ENCODE measurements at places on chromosomes 13 and 19. TPM values are rescaled to one million over a fixed set of nuclear protein-coding genes. Genes with fewer than 3 reads are reported as not detected.

DNA sequence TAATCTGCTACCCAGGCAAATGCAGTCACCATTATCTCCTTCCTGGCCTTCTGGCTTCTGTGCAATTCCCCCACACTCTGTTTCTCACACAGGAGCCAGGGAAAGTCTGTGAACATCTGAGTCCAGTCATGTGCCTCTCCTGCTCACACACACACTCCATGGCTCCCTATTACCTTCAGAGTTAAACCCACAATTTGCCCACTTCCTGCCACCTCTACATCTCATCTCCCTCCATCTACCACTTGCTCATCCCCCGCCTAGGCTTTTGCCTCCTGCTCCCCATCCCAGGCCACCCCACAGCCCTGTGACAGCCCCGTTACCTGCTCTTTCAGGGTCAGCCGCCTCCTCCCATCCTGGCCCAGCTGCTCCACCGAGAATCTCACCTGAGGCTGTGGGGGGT is 13.5 kb downstream of the IL12RB1 start:
- H3K27ac ChIP-seq: no peak overlapping the region
- H3K4me1 ChIP-seq: no peaks in the 10 kb centered on the region
- no peaks in the 10 kb centered on the region for H3K27me3 ChIP-seq
- DNase-seq: no peak
- no peak overlapping the region for H3K4me3 ChIP-seq
- no peaks in the 10 kb centered on the region for H3K36me3 ChIP-seq

DNA sequence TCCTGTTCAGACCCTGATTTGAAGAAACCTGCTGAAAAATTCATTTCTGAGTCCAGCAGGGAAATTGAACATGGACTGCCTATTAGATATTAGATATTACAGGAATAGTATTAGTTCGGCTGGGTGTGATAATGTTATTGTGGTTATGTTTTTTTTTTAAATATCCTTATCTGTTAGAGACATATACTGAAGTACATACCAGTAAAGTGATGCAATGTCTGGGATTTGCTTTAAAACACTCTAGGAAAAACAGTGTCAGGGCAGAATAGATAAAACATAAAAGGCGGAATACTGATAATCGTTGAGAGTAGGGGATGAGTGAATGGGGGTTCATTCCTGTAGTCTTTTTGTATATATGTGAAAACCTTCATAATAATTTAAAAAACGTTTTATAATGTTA is 28.7 kb upstream of the AMER2 start:
- no peak for DNase-seq
- H3K36me3 ChIP-seq: no peaks in the 10 kb centered on the region
- H3K4me3 ChIP-seq: no peak overlapping the region
- H3K4me1 ChIP-seq: no peaks in the 10 kb centered on the region

The ANKLE1 gene
- total RNA-seq: 3.1 TPM

The ANKRD24 gene
- 20.4 TPM for total RNA-seq

DNA sequence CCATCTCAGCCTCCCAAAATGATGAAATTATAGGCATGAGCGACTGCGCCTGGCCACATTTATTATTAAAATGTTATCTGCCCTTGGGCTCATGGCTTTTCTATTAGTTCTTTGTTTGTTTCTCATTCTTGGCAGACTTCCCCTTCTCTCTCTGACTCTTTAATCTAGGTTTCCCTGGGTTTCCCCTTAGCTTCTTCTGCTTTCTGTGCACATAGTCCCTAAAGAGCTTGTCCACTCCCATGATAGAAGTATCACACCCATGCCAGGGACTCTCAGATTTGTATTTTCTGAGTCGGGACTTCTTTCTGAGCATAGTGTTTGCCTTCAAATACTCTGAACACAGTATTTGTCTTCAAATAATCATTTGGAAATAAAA is 38.6 kb upstream of the ITM2B start:
- H3K4me3 ChIP-seq: no peak overlapping the region
- no peak overlapping the region for H3K27ac ChIP-seq
- peak; percentile 14 for DNase-seq
- H3K36me3 ChIP-seq: no peaks in the 10 kb centered on the region

- no peak overlapping the region for H3K27ac ChIP-seq
- H3K4me3 ChIP-seq: no peak overlapping the region
- no peaks in the 10 kb centered on the region for H3K36me3 ChIP-seq
- no peaks in the 10 kb centered on the region for H3K4me1 ChIP-seq
These were observed 17.8 kb downstream of the KCTD12 start for GRCh38 chr13:76868371-76868770.

GRCh38 chr13:41543664-41544300 is 86.4 kb downstream of the RGCC start:
- H3K27me3 ChIP-seq: no peaks in the 10 kb centered on the region
- no peak for DNase-seq
- H3K36me3 ChIP-seq: no peaks in the 10 kb centered on the region
- peaks cover 21% of the 10 kb centered on the region for H3K4me1 ChIP-seq
- H3K4me3 ChIP-seq: no peak overlapping the region

DNA sequence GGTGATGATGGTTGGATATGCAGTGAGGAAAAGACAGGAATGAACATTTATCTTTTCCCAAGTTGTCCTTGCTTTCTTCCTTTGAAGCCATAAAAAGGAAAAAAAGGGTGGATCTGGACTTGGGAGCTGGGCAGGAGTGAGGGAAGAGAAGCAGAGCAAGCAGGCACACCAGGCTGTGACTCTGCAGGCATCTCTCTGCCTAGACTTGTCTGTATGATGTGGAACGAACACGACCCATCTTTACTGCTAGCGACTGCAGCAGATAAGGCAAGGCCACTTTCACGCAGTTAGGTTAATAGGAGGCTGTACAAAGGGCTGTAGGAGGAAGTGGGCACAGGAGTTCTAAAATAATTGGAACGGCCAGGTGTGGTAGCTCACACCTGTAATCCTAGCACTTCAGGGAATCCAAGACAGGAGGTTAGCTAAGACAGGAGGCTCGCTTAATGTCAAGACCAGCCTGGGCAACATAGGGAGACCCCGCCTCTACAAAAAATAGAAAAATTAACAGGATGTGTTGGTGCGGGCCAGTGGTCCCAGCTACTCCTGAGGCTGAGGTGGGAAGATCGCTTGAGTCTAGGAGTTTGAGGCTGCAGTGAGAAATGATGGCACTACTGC is 961 bp upstream of the URI1 start:
- no peak overlapping the region for H3K4me3 ChIP-seq
- no peaks in the 10 kb centered on the region for H3K36me3 ChIP-seq
- no peak overlapping the region for H3K27ac ChIP-seq
- no peaks in the 10 kb centered on the region for H3K27me3 ChIP-seq

DNA sequence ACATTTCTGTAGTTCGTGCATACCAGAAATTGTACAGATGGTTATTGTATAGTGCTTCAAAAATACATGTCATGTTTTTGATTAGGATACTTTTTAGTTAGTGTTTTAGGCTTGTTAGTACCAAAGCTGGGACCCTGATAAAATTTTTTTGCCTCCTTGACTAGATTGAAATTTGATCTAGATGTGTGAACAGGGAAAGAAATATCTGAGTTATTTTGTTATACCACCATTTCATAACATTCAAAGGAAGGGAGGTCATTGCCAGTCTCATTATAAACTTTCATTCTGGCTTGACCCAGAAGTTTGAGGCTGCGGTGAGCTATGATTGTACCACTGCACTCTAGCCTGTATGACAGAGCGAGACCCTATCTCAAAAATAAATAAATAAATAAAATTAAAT is 9.0 kb downstream of the LMO7 start:
- H3K36me3 ChIP-seq: no peaks in the 10 kb centered on the region
- H3K4me1 ChIP-seq: no peaks in the 10 kb centered on the region
- no peak overlapping the region for H3K4me3 ChIP-seq
- H3K27me3 ChIP-seq: no peaks in the 10 kb centered on the region
- no peak overlapping the region for H3K27ac ChIP-seq
- no peak for DNase-seq

Data from testis (tissue), 5 donors.